ENCODE measurements at places on chromosomes 5 and 9. TPM values are rescaled to one million over a fixed set of nuclear protein-coding genes. Genes with fewer than 3 reads are reported as not detected.

CLK4 gene
- 46.5 TPM for total RNA-seq

PCDHB14 gene
- 7.3 TPM for total RNA-seq

DNA sequence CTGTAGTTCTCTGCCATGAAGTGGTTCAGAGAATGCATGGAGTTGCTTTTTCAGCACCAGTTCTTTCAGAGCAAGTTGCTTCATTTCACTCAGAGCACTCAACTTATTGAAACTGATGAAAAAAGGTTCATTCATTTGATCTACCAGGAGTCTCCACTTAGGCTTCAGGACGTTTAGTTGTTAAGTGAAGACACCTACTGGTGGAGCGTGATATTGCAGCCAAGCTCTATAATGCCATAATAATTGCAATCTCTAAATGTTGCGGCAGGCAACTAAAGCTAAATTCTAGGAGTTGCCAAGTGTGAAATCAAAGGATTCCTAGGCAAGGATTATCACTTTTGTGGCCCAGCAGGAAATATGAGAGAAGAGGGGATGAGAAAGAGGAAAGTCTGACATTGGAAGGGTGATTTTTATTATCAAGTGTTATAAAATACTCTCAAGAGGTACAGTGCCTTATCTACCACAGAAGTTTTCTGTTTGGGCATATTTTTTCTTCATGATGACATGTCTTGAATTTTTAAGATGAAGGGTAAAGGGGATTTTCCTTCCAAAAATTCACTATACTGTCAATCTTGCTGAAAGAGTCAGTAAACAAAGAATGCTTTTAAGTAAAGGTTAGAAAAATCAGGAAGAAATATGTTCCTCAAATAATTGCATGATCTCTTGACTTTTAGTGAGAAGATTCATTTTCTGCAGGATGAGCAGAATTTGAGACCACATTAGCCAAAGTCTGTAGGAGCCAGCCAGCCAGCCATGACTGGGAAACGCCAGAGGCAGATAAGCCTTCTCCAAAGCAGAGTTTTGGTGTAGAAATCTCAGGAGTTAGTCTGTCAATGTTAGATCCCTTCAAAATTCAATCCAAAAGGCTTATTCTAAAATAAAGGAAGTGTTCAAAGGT, 83.4 kb downstream of the SH3PXD2B start:
- no peaks in the 10 kb centered on the region for H3K36me3 ChIP-seq
- no peak overlapping the region for H3K4me3 ChIP-seq
- H3K27ac ChIP-seq: no peak overlapping the region
- no peaks in the 10 kb centered on the region for H3K27me3 ChIP-seq
- H3K4me1 ChIP-seq: no peaks in the 10 kb centered on the region

PCDHGB7 gene
- 7.0 TPM for total RNA-seq

C7 gene
- 392 TPM for total RNA-seq

DNA sequence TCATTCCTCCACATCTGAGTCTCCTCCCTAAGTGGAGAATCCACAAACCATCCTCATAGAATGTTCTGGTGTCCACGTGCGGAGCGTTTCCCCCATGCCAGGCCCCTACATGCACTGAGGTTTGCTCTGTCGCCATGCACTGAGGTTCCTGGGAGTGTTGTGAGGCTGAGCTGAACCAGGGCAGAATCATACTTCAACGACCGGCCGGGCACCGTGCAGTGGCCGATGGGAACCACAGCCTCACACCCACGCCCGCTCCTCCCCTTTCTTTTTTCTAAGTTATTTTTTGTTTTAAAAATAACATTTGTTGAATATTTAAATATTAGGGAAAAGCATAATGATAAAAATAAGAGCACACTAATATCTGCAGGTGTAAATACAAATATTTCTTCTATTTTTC, 260.4 kb upstream of the IRX4 start:
- H3K4me3 ChIP-seq: no peak overlapping the region
- H3K27me3 ChIP-seq: no peaks in the 10 kb centered on the region
- no peak for DNase-seq
- H3K4me1 ChIP-seq: no peaks in the 10 kb centered on the region

TMC1 gene
- total RNA-seq: not detected

- H3K4me3 ChIP-seq: no peak overlapping the region
- H3K27ac ChIP-seq: no peak overlapping the region
- DNase-seq: no peak
These were observed 46.0 kb downstream of the NEK6 start for GRCh38 chr9:124303762-124304161.

- no peak for DNase-seq
- H3K4me3 ChIP-seq: no peak overlapping the region
- no peaks in the 10 kb centered on the region for H3K36me3 ChIP-seq
- no peak overlapping the region for H3K27ac ChIP-seq
- no peaks in the 10 kb centered on the region for H3K27me3 ChIP-seq
These were observed 68.3 kb downstream of the DCP2 start for GRCh38 chr5:113044776-113045465.

Data from body of pancreas (tissue), 4 donors.